Stimulated activated CD4-positive, alpha-beta T cell treated with anti-CD3 and anti-CD28 coated beads, Interleukin-15, amount 100 ng/mL, for 1 hour (primary cell): ENCODE measurements at places on chromosomes 1 and 21.

GRCh38 chr1:150748878-150749719 is 16.5 kb downstream of the CTSS start:
- no peak for DNase-seq

- no peak for DNase-seq
These were observed 304.8 kb downstream of the KIF26B start for GRCh38 chr1:245459621-245460020.

- DNase-seq, result no peak
These were observed 6.7 kb upstream of the IRF2BP2 start for GRCh38 chr1:234616644-234617043.

DNA sequence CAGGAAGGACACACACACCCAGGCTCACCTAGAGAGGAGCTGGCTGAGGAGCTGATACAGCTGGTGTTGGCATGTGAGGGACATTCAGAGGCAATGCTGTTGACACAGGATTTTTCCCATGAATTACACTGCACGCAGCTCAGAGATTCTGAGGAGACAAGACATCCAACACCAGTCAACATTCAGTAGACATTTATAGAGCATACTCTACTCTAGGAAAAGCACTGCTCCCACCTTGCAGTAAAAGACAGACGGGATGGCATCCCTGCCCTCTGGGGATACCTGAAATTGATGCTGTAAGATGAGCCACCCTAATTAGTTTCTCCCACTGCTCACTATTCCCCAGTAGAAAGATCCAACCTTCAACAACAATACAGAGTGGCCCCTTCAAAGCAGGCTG is 5.1 kb downstream of the LYPD8 start:
- no peak for DNase-seq

DNA sequence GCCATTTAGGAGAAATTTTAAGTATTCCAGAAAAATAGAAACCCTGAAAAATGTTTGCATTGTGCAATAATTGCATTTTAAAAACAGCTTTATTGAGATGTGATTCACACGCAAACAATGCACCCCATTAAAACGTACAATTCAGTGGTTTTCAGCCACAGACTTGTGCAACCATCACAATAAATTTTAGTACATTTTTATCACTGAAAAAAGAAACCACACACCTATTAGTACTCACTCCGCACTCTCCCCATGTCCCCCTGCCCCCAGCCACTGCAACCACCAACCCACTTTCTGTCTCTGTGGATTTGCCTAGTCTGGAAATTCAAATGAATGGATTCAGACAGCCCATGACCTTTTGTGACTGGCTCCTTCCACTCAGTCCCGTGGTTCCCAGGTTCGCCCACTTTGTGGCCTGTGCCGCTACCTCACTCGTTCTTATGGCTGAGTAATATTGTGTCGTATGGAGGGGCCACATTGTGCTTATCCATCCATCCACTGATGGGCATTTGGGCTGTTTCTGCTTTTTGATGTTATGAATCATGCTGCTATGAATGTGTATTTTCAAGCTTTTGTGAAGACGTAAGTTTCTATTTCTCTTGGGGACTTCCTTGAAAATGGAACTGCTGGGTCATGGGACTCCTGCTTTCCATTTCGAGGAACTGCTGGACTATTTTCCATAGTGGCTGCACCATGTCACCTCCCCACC is 147.7 kb upstream of the ARHGEF16 start:
- DNase-seq, result no peak

DNA sequence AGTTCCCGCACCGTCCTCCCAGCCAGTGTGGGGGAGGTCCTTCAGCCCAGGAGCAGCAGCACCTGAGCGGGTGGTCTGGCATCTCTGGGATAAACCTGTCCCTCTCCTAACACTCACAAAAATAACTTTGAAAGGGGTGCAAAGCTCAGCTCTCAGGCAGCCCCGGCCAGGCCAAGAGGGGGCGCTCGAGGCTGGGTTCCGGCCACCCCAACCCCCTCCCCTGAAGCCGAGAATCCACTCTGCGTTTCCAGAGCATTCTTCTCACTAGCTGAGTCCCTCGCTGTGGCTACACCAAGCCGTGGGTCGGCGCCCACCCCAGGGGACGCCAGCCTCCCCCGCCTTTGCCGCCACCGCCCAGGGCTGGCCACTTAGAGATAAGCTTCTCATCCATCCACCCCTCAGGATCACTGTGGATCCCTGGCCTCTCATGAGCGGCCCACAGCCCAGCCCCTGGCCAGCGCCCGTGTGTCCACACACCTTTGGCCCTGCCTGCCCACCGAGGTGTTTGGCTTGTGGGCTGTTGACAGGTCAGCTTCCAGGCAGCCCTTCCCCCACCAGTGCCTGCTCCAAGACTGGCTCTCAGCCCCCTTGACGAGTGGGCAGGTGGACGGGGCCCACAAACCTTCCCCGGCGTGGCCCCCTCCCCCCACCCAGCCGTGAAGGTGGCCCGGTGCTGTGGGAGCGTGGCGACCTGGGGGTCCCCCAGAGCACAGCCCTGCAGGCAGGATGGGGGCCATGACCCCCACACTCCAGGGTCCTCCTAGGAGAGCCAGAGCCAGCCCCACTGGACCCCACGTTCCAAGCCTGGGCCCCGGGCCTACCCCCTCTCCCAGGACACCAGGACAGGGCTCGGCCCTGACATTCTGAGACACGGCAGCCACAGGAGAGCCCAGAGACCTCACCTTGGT is 1.9 kb downstream of the FTCD start:
- DNase-seq, result peak; percentile 44

DNA sequence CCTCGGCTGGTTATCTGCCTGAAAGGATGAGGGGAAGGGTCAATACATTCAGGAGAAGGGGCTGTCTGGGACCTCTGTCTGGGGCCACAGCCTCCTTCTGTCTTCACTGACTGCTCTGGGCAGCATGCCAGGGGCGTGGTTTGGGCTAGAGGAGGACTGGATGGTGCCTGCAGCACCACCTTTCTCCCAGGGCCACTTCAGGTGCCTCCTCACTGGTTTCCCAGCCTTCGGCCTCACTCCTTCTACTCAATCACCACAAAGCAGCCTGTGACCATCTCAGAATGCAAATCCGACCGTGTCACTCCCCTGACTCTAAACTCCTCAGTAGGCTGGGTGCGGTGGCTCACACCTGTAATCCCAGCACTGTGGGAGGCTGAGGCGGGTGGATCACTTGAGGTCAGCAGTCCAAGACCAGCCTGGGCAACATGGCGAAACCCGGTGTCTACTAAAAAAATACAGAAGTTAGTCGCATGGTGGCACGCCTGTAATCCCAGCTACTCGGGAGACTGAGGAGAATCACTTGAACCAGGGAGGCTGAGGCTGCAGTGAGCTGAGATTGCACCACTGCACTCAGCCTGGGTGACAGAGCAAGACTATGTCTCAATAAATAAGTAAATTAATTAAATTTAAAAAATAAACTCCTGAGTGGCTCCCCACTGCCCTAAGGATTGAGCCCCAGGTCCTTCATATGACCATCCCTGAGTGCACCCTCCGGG is 50.1 kb upstream of the ECE1 start:
- no peak for DNase-seq

- no peak for DNase-seq
These were observed 14.9 kb downstream of the ZYG11A start for GRCh38 chr1:52857443-52857842.

- no peak for DNase-seq
These were observed 29.3 kb upstream of the HSD3B1 start for GRCh38 chr1:119477710-119478109.

DNA sequence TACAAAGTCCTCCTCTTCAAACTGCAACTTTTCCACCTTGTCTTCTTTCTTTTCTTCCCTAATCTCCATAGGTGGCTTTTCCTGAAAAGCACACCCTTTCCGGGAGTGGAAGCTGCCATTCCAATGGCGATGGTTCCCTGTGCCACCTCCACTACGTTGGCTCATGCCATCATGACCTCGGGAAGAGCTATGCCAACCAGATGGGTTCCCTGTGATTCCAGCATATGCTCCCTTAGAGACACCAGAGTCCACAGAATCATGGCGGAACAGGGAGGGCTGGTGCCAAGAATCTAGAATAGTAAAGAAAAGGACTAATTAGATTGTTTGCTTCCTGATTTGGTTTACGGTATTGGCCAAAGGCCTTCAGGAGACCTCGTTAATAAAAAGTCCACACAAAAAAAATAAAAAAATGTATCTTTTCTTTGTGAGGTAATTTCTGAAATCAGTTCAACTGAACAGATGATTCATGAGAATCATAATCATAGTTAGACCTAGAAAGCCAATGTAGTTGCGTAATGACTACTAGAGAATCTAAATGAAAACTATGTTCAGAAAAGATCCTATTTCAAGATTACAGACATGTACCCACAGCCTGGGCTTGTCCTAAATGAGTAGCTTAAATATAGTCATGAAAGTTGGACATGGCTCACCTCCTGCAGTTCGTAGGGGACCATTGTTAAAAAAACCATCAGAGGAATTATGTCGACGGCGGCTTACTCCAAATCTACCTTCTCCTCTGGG is 30.9 kb upstream of the CCDC17 start:
- no peak for DNase-seq

DNA sequence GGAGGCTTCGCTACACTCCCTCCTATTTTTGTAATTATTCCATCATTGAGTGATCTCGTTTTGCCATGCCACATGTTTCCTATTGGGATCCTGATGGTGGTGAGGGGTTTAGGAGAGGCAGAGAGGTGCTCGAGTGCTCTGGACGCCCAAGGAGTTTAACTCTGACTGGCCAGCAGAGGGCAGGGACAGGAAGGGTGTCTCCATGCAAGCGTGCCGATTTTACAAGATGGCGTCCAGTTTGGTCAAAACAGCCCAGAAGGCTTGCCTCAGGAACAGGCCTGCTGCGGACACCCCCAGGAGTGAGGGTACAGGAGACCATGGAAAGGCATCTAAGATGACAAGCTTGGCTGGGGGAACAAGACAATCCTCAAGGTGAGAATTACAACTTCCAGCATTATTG is 33.8 kb upstream of the KCNE2 start:
- DNase-seq, result no peak
